ENCODE measurements at places on chromosomes 5 and 9.
A peak's percentile ranks its signal among the peaks of the same experiment; 100 is the strongest.

DNA sequence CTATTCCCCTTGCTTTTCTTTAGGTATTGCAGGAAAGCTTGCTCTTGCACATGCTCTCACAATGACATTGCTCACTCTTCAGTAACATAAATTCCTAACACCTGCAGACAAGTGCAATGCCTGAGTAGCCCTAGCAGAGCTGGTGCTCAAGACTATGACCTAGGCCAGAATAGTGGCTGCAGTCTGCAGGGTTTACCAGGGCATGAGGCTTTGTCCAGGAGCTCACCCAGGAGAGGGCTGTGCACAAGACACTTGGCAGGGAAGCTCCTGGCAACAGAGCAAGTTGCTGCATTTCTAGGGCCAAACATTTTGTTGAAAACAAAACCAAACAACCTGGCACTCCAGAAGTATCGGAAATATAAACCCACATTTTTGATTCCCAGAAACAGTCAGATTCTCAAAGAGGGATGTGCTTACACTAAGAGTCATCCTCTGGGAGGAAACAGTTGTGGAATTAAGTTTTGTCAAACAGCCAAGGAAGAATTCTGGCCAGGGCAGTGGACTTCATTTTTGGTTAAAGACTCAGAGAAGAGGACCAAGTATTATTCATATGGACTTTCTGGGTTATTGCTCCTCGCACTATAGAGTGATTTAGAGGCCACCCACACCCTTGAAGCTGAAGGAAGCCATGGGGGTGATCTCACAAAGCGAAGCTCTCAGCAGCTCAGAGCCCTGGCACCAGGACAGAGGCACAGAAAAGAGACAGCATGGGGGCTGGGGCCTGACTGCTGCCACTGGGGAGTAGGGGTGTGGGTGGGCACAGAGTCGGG is 44.9 kb downstream of the MACROH2A1 start:
- H3K4me1 ChIP-seq, result peaks cover 78% of the 10 kb centered on the region
- H3K4me3 ChIP-seq, result no peak overlapping the region
- H3K36me3 ChIP-seq, result peaks cover 73% of the 10 kb centered on the region
- H3K27ac ChIP-seq, result peak overlapping the region; percentile 51
- no peaks in the 10 kb centered on the region for H3K27me3 ChIP-seq
- no peak for DNase-seq

- peaks cover 68% of the 10 kb centered on the region for H3K4me1 ChIP-seq
- H3K36me3 ChIP-seq, result no peaks in the 10 kb centered on the region
- H3K4me3 ChIP-seq, result no peak overlapping the region
- H3K27me3 ChIP-seq, result no peaks in the 10 kb centered on the region
Observed at GRCh38 chr5:132099076-132099748, 25.6 kb downstream of the CSF2 start.

DNA sequence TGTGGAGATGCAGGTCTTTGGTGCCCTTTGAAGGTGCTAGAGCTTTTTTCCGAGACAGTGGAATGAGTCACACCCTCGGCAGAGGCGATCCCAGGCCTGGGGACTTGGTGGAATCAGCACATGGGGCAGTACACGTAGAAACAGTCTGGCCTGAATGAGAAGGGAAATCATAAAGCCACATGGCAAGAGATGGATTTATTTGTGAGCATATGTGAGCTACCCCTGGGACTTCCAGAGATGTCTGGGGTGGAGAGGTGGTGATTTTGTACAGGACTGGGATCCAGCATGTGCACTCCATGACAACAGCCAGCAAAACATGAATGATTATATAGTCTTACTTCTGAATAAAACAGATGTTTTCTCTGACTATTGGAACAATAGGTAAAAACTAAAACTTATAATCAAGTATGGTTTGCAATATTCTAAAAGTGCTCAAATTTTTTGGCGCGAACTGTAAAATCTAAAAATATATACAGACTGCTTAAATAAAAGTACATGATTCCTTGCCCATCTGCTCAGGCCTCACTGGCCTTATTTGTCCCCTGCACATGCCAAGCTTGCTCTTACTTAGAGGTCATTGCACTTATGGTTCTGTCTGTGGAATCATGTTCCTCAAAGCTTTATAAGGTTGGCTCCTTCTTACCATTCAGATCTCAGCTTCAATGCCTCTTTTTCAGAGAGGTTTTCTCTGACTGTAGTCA is 54.7 kb upstream of the SMARCA2 start:
- H3K27me3 ChIP-seq, result no peaks in the 10 kb centered on the region
- H3K36me3 ChIP-seq, result no peaks in the 10 kb centered on the region
- H3K4me3 ChIP-seq, result no peak overlapping the region
- no peak for DNase-seq
- no peaks in the 10 kb centered on the region for H3K4me1 ChIP-seq

DNA sequence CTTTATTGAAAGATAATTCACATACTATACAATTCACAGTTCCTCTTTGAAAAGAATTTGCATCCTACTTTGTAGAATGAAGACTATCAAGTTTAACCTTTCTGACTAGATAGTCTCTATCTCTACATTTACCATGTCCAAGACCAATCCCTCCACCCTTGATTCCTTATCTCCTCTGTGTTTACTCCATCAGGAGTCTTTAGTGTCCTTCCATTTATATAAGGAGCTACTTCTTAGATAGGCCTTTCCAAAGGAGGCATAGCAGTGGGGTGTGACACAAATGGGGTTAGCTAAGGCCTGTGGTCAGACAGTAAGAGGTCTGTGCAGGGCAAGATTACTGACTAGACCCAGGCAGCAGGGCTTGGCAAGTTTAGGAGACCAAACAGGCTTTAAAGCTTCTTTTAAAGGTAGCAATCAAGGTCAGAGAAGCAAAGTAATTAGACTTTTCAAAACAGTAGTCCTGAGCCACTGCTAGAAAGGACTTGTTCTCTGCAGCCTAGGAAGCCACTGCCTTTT is 11.1 kb upstream of the DMXL1 start:
- no peaks in the 10 kb centered on the region for H3K36me3 ChIP-seq
- H3K4me1 ChIP-seq, result no peaks in the 10 kb centered on the region
- no peak overlapping the region for H3K27ac ChIP-seq
- H3K4me3 ChIP-seq, result no peak overlapping the region
- no peaks in the 10 kb centered on the region for H3K27me3 ChIP-seq

GRCh38 chr9:121399883-121400607 is 30.0 kb upstream of the STOM start:
- H3K36me3 ChIP-seq, result no peaks in the 10 kb centered on the region
- DNase-seq, result peak; percentile 86
- no peak overlapping the region for H3K27ac ChIP-seq
- H3K4me1 ChIP-seq, result peaks cover 29% of the 10 kb centered on the region

- no peak for DNase-seq
- H3K27ac ChIP-seq, result no peak overlapping the region
- H3K4me3 ChIP-seq, result no peak overlapping the region
- no peaks in the 10 kb centered on the region for H3K4me1 ChIP-seq
- H3K36me3 ChIP-seq, result no peaks in the 10 kb centered on the region
Observed at GRCh38 chr9:81601639-81602623, 87.4 kb downstream of the TLE1 start.

DNA sequence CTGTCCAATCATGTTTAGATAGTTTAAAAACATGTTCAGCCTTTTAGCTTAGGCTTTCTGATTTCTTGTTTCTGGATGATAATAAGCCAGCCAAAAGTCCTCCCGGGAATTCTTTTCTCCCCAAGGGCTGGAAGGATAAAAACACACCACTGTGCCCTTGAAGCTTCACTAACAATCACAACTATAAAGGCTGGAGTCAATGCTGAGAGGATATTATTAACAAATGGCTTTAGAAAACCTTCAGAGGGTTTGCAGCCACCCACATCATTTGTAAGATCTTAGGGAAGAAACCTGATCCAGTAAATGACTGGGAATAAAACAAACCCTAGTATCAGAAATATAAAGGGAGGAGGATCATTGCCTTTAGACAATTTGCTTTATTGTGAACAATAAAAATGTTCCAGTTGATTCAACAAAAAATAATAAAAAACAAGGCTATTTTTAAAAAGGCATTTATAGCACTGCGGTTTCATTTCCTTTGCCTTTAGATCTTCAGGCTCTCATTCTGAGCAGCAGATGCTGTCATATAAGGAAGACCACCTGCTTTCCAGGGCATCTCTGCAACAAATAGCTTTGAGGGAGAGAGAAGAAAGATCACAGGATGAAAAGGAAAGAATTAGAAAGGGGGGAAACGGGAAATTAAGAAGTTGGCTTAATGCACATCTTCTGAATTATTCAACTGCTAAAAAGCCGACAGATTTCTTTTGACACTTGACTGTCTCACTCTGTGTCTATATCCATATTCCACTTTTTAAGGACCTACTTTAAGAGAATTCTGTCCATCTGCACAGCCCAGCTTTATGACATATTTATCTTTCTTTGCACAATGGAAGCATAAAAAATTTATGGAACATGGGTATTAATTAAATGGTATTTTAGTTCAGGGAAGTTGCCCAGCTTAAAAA is 277.2 kb upstream of the SLC24A2 start:
- H3K4me1 ChIP-seq, result peaks cover 2% of the 10 kb centered on the region
- H3K27me3 ChIP-seq, result no peaks in the 10 kb centered on the region

DNA sequence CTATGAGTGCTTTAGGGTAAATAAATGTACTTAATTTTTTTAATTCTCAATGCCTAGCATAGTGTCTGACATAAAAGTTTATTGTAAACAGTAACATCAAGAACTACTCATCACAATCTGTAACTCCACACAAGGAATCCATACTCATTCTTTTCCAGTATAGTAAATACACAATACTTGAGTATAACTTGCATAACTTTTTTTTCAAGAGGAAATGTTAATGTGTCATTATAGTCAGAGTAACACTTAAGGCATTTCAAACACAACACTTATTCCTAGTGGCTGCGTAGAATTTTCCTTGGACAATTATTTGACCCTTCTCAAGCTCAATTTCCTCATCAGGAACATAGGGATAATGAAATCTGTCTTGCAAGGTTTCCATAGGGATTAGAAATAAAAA is 584.3 kb downstream of the CAAP1 start:
- H3K27ac ChIP-seq, result no peak overlapping the region
- no peaks in the 10 kb centered on the region for H3K4me1 ChIP-seq
- no peaks in the 10 kb centered on the region for H3K36me3 ChIP-seq
- no peaks in the 10 kb centered on the region for H3K27me3 ChIP-seq
- no peak for DNase-seq

- H3K27ac ChIP-seq, result no peak overlapping the region
- H3K4me3 ChIP-seq, result no peak overlapping the region
- H3K36me3 ChIP-seq, result no peaks in the 10 kb centered on the region
Observed at GRCh38 chr5:135750506-135750905, 84.0 kb upstream of the SLC25A48 start.

Data from common myeloid progenitor, CD34-positive (primary cell).